ENCODE measurements at places on chromosomes 6 and 20.

DNA sequence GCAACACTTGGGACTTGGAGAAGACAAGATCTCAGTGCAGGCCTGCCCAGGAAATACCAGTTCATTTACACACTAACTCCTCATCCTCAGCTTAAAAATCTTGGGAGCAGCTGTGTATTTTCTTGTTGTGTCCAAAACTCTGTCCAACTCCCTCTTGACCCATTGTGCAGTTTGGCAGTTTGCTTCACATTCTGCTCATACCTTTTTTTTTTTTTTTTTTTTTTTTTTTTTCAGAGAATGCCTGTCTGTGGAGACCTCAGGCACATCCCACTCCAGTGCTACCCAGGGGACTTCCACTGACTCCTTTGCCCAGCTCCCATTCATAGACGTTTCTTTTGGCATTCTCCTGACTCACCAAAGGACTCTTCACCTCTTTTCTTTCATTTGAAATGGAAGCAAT, 265.8 kb upstream of the TCF21 start:
- DNase-seq = no peak

DNA sequence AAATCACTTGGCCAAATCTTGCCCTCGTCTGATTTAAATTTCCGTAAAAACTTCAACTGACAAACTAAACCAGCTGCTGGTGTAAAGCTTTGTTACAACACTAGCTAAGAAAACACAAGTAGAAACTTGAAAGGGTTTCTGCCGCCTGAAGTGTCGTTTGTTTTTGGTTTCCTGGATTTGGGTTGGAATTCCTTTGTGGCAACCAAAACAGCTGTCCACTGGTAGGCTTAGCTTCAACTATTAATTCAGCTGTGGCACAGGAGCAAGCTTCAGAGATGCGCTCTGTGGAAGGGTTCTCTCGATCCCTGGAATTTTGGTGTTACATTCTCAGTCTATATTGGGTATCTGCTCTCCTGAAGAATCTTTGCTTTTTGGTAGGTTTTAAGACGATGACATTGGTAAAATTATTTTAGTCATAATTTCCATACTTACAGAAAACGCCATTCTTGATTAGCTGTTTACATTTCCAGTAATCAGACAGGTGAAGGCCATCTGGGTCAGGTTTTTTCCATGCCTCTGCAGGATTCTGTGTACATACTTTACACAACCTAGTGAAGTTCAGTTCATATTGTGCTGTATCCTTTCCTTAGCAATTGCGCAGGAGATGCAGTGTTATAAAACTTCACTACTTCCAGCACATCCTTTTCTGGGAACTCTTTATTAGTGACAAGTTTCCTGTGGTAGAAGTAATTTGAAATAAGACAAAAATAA, 29.9 kb upstream of the SAMD3 start:
- no peak for DNase-seq

GRCh38 chr6:17673543-17674254, 33.0 kb downstream of the NUP153 start:
- no peak for DNase-seq

DNA sequence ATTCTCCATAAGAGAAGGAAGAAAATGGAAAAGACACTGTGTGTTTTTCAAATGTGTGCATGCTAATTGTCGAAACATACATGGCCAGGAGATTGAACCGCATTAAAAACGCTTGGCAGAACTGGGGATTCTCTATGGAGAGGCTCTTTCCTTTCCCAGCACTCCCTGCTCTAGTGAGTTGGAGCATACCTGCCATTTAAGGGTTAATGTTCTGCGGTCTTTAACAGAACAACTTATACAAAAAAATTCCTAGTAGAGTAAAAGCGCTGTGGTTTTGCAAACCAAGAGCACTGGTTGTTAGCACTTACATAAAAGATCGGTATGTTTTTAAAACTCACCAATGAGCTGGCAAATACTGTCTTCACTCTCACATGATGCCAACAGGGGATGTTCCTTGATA, 1.5 kb downstream of the TAGAP start:
- DNase-seq = no peak

DNA sequence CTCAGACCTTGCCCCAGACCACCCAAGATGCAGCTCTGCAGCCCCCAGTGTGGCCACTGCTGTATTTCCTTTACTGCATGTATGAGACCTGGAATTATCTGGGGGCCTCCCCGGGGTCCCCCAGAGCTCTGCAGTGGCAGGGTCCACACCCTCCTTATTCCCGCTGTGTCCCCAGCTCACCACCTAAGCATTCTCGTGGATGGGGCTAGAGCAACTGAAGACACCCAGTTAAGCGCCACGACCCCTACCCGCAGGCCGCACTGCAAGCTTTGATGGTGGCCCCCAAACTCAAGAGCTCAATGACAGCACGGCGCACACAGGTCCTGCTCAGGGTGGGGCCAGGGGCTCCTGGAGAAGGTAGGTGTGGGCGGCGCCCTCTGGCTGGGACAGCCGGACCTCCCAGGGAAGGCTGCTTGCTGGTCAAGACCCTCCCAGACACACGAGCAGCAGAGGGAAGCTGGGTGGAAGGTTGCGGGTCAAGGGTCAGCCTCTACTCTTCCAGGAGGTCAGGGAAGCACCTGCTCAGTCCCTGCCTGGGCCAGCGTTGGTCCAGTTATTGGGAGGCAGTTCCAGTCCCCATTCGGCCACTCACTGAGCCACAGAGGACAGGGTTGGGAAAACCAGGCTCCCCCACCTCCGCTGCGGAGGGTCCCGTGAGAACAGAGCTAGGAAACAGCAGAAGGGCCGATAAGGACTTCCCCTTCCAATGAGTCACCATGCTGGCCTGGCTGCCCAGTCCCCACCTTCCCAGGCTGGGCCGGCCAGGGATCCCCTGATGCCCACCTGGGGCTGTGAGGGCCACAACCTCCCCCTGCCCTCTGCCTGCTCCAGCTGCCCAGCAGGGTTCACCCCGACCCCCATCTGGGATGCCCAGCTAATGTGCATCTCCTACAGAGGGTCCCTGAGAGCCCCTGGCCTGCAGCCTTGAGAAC, 2.9 kb downstream of the LAMA5 start:
- DNase-seq = peak; percentile 62

DNA sequence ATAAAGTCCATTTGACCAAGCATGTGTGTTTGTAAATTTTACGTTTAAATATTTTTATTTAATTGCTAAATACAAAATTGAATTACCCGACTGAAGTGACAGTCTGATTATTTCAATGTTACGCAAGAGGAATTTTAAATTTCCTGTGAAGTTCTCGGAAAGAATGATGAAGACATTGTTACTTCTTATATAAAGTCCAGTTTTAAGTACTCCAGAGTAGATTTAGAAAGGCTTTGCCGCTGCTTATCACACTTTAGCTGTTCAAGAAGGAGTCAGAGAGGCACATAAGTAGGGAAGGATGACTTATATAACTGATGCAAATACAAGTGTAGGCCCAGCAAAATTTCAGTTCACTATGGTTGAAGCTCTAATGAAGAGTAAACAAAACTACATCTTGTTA, 265.1 kb upstream of the CITED2 start:
- no peak for DNase-seq

GRCh38 chr20:2809690-2810089, 5.1 kb upstream of the C20orf141 start:
- DNase-seq = no peak

- no peak for DNase-seq
Measured at GRCh38 chr6:39327507-39327906, 5.0 kb upstream of the KCNK16 start.

- DNase-seq = peak; percentile 81
Measured at GRCh38 chr6:37570482-37571133, 70.9 kb upstream of the CCDC167 start.

DNA sequence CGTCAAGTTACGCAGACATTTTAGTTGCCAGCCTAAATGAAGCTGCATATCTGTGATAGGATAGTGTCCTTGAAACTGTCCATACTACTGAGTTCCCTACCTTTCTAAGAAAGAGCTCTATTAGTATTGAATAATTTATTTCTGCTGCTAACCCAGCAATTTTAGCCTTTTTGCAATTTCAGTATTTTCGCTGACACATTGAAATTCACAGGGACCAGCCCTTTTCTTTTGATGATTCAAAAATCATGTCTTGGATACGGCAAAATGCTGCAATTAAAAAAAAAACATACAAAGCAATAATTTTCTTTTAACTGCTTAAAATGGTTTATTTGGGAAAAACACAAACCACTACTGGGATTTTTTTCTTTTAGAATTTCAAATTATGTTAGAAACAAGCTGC, 563.3 kb downstream of the TBC1D32 start:
- DNase-seq = no peak

- no peak for DNase-seq
Measured at GRCh38 chr6:36805917-36806316, 33.3 kb downstream of the CPNE5 start.

- DNase-seq = peak; percentile 63
Measured at GRCh38 chr6:2505624-2506023, 245.1 kb downstream of the MYLK4 start.

DNA sequence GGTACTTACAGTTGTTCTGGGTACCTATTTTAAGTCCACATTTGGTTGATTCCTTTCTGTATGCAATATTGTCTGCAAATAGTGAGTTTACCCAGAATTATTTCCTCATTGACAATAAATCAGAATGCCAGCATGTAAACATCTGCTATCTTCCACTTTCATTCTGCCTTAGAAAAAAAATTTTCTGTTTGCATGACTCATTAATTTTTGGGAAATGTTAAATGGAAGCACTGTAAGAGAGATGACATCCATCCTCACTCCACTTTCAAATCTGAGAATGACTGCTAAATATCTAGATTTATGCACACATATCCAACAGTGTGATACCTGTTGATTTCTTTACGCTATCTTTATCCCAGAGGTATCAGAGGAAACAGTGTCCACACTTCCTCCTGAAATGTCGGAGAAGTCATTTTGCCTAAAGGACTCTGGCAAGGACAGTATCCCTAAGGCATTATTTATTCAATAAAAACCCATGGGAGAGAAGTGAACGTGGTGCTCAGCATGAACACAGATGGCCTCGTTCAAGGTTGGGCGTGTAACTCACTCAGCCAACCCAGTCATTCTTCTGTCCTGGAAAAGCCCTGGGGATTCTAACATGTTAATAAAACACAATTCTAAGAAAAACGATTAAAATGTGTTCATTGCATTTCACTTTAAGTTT, 780.9 kb downstream of the QKI start:
- DNase-seq = no peak

DNA sequence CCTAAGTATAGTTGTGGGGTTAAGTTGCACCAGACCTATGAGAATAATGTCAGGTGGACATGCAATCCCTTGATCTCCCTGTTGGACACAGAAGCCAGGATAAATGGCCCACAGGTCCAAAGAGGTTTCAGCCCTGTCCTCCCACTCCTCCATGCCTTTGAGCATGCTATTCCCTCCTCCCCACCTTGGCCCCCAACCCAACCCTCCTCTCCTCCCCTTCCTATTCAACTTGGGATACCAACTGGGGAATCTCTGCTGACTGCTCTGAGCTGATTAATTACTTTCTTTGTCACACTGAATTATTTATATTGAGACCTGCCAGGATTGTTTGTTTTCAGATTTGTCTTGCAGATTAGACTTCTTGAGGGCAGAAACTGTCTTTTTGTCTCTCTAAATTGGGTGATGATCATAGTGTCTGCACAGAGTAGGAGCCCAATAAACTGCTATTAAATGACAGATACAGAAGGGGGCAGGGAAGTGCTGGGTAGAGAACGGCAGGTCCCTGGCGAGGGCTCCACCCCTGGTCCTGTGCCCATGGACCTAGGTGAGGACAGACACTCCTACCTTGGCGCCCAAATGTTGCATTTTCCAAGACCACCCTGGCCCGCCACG, 120.9 kb downstream of the UNC5CL start:
- no peak for DNase-seq

GRCh38 chr20:9535449-9535848, 21.1 kb downstream of the LAMP5 start:
- DNase-seq = no peak

DNA sequence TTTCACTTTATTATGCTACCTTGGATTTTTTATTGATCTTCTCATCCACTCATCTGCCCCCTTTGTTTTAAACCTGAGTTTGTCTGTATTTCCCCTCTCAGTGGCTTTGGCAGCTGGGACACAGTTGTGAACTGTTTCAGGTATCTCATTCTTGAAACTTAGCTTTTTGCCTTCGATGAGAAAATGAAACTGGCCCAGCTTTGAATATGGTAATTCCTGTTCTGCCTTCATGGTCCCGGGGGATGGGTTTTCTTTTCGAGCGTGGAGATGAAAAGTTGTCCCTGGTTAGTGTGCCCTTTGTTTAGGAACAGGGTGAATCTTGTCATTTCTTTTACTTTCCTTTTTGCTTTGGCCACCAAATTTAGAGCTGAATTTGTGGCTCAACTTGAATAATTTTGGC, 25.6 kb downstream of the DHX35 start:
- no peak for DNase-seq

DNA sequence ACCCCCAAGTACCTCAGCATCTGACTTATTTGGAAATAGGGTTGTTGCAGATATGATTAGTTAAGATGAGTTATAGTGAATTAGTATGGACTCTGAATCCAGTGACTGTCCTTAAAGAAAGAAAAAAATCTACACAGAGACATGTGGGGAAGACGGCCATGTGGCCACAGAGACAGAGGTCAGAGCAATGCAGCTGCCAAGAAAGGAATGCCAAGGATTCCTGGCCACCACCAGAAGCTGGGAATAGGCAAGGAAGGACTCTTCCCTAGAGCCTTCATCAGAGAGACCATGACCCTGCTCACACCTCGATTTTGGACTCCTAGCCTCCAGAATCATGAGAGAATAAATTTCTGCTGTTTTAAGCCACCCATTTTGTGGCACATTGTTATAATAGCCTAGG, 81.8 kb downstream of the FYN start:
- DNase-seq = no peak

DNA sequence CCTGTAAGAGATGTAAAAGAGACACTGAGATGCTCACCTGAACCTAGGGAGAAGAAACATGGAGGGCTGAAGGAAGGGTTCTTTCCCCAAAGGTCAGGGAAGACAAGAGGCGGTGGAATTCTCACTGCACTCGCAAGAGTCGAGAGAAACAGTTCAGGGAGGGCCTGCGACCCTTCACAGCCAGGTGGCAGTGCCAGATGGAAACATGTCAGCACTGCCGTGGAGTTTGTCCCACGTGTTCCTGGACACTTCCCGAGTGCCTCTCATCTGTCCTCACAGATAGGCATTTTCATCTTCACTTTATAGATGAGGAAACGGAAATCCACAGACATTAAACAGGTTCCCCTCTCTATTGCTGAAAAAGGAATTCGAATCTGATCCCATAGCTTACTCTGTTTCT, 70.4 kb upstream of the SYNJ2 start:
- DNase-seq = no peak

DNA sequence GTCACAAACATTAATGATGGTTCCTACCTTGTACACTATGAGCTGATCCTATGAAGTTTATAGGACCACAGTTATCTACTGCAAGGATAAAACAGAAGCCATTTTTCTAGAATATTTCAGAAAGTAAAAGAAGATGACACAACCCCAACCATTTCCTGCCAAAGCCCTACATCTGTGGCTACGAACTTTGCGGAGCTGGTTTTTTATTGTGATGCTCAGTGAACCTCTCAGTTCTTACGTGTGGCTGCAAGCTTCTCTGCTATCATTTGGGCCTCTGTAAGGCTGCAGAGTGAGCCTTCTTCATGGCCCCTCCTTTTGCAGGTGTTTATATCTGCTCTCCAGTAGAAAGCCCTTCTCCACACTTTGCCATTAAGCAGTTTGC, 17.8 kb upstream of the TAGAP start:
- DNase-seq = no peak
